ENCODE measurements at places on chromosomes 16 and 17.

DNA sequence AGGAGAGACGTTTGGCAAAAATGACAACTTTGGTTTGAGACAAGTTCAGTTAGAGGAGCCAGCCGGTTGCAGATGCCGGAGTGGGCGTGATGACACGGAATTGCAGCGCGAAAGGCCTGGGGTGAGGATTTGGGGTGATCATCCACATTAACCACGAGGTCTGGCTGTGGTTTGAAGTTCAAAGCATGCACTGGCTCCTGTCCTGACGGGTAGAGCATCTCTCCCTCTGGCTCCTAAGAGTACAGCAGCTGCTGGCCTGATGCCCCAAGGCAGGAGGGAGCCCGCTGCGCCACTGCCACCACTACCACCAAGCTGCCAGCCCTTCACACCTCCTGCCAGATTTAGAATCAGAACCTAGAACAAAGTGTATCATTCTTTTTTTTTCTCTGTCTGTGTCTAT, 3.7 kb downstream of the RHBDL3 start:
- DNase-seq, result no peak

DNA sequence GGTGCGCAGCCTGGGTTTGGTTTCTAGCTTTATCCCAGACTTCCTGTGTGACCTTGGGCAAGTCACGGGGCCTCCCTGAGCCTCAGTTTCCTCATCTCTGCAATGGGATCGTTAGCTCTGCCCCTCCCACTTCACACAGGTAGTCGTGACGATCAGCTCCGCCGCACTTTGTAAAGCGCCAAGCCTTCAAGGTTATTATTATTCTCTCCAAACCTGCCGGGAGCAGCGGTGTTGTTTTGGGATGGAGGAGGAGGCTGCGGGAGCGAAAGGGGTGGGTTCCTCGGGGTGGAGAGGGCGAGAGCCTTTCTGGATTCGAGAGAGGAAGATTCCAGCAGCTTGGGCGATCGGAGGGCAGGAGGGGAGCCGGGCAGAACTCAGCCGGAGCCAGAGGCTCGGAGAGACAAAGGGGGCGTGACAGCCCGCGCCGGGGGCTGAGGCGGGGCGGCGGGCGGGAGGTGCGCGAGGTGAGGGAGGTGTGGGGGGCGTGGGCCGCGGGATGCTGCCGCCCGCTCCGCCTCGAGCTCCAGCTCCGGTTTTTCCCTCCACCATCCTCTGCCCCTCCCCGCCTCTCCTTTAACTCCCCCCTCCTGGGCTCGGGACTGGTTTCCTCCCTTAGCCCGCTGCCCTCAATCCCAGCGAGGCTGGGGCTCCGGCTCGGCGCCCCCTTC, at the start of gene EFNB3:
Gene EFNB3, plus strand, starts transcription at position 602 of the 668 bp plus-strand sequence. CDS start 397 bp downstream, outside the sequence.
- no peak for DNase-seq

GRCh38 chr17:46009681-46010596, 10.9 kb downstream of the STH start:
- DNase-seq, result no peak

DNA sequence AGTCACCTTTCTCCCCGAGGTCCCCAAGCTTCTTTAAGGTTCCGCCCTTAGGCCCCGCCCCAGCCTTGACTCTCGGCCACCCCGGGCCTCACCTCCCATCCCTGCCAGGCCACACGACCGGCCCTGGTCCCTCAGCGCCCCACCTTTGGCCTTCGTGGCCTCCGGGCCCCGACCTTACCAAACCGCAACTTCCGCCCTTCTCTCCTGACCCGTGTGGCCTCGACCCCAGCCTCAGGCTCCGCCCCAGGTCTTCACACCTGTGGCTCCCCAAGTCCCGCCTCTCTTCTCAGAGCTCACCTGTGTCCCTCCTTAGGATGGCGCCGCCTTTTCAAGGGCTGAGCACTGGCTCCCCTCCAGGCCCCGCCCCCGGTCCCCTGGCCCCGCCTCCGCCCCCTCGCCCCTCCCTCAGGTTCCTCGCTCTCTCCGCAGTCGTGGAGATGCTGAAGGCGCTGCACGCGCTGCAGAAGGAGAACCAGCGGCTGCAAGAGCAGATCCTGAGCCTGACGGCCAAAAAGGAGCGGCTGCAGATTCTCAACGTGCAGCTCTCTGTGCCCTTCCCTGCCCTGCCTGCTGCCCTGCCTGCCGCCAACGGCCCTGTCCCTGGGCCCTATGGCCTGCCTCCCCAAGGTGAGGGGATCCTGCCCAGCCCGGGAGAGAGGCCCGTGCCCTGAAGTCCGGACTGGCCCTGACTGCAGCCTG, 10.0 kb upstream of the CISD3 start:
- no peak for DNase-seq

DNA sequence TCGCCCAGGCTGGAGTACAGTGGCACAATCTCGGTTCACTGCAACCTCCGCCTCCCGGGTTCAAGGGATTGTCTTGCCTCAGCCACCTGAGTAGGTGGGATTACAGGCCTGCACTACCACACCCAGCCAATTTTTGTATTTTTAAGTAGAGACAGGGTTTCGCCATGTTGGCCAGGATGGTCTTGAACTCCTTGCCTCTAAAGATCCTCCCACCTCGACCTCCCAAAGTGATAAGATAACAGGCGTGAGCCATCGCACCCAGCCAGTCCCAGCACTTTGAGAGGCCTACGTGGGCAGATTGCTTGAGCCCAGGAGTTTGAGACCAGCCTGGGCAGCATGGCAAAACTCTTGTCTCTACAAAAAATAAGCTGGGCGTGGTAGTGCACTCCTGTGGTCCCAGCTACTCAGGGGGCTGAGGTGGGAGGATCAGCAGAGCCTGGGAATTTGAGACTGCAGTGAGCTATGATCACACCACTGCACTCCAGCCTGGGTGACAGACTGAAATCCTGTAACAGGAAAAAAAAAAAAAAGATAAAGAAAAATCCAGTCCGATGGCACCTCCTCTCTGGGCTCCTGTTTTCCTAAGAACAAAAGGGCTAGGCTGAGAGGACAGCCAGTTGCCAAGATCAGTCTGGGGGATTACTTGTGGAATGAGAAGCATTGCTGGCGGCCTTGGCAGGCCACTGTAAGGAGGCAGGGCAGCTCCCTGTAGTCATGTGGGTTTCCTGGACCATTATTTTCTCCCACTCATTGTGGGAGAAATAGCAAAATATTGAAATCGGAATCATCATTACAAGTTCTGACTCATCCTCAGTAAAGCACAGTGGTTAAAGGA, 3.0 kb upstream of the PIPOX start:
- DNase-seq, result no peak

GRCh38 chr17:4446326-4447071, 12.8 kb downstream of the SPNS3 start:
- no peak for DNase-seq

DNA sequence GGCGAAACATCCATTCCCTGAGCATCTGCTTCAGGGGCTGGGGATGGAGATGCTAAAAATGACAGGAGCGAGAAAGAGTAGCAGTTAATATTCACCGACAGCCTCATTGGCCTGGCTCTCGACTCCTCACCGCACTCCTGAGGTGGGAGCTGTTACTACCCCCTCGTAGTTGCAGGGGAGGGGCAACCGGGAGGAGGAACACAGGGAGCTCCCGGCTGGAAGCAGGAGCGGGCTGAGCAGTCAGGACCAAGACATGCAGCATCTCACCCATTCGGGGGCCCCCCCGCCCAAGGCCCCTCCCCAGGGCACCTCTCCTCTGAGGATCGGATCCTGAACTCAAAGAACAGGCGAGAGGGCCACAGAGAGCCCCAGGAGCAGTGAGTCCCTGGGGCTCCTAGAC, 4.5 kb upstream of the ACSF3 start:
- no peak for DNase-seq

DNA sequence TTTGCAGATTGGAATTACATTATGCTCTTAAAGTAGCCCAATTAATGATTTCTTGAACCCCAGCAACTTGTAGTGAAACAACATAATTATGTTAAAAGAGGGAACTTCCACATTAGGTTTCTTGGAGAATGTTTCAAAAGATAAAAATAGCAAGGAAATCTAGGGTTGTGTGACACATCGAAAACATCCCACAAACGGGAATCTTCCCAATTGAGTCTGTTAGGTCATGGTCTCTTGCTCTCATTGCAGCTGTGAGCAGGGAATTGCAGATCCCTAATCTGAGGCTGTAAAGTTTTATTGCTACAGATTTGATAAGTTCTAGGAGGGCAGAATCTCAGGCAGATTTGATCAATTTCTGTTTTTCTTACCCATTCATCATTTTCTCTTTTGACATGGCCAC, 6.7 kb upstream of the LPO start:
- no peak for DNase-seq

DNA sequence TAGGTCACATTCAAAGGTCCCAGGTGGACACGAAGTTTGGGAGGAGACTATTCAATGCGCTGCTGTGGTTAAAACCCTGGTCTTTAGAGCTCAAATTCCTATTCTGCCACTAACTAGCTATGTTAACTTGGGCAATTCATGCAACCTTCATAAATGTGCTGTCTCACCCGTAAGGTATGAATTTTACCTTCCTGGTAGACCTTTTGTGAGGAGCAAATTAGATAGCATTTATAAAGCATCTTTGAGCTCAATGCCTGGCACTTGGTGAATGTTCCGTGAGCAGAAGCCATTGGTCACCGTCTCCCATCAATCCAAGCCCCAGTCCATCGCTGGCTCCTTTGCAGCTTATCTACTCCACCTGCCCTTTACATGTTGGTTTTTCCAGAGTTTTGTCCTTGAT, 16.6 kb downstream of the CHD9NB start:
- DNase-seq, result no peak

- DNase-seq, result no peak
Observed at GRCh38 chr16:88792668-88793250, 7.7 kb upstream of the PIEZO1 start.

DNA sequence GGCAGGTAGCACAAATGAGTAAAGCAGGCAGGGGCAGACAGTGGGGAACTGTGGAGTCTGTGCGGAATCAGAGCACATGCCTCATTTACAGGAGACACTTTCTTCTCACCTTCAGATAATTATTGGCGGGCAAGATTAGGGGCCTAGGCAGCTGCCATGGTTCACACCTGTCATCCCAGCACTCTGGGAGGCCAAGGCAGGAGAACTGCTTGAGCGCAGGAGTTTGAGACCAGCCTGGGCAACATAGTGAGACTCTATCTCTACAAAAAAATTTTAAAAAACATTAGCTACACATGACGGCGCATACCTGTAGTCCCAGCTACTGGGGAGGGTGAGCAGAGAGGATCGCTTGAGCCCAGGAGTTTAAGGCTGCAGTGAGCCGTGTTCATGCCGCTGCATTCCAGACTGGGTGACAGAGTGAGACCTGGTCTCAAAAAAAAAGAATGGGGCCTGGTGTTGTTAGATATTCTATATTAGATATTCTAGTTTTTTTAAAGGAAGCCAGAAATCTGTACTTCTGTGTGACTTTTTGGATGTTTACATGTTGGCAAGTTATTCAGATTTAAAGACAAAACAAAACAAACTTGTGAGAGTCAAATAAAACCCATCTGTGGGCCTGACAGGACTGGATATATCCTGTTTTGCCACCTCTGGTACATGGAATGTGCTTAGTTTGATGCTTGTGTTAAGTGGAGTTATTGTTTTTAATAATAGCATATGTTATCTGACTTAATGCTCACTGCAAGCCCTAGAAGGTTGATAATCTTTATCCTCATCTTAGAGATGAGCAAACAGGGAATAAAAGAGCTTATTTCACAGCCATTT, 4.9 kb upstream of the LPCAT2 start:
- DNase-seq, result no peak

DNA sequence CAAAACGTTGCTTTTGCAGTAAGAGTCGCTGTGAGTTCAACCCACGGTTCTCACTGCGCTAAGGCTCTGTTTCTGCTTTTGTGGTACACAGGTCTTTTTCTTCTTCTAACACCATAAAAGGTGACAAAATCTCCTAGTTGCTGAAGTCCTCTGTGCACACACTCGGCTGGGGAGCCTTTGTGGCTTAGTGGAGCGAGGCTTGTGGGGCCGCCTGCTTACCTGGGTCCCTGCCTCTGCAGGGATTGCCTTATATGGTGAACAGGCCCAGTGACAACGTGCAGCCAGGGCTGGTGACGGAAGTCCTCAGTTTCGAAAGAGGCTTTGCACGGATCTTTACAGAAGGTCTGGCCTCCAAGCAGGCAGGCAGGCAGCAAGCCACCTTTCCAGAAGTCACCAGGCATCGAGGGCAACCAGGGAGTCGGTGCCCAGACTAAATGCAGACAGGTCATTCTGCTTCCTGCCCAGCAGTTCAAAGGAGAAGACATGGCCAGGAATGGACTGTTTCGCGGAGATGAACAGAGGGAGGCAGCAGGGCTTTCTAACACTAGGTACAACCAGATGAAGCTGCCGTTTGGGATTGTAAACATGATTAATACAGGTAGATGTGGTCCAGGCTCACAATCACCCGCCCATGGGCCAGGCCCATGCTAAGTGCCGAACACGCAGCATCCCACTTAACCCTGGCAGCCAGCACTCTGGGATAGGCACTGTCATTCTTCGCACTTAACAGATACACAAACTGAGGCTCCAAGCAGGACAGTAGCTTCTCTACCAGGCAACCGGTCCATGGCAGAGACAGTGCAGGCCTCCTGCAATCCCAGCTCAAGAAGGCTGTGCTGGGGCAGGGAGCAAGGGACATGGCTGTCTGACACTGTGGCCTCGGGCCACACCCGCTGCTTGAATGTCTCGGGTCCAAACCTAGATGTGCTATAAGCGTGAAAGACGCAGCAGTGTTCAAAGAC, 10.7 kb upstream of the MEAK7 start:
- DNase-seq, result peak; percentile 76

DNA sequence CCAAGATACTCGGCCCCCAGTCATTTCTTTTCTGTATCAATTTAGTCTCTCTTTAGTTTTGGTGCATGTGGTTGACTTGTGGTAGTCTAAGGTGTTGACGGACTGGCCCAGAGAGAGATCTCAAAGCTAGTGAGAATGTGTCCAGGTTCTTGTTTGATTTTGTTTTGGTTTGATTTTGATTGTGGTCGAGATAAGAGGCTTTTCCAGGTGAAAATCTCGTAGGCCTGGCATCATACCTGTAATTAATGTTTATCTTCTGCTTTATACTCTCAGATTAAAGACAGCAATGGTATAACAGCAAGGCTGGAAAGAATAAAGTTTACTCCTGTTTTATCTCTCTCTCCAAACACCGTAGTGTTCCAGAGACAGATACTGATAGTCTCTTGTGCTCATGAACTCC, 172.4 kb upstream of the CACNG5 start:
- DNase-seq, result no peak

- DNase-seq, result no peak
Observed at GRCh38 chr16:88500255-88500661, 47.2 kb downstream of the ZFPM1 start.

- DNase-seq, result no peak
Observed at GRCh38 chr17:64128787-64129514, 993 bp downstream of the ERN1 start.
